ENCODE measurements at places on chromosomes 11 and 22.

DNA sequence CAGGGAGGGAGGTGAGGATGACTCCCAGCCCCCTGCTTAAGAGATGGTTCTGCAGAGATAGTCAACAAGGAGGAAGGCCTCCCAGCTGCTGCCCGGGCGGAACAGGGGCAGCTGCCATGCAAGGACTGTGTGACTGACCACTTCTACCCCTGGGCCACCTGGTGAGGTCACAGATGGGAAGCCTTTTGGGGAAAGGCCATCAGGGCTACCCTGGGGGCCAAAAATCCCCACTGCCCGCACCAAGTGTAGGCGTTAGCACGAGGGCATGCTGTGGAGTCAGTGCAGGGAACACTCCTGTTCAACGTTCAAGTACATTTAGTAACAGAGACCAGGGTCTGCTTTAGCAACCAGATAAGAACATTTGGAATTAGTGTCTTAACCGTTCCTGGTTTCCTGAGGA lies 372.9 kb downstream of the BRD1 start:
- DNase-seq, result no peak

- no peak for DNase-seq
Observed at GRCh38 chr11:17894929-17895658, 117.8 kb downstream of the SERGEF start.

DNA sequence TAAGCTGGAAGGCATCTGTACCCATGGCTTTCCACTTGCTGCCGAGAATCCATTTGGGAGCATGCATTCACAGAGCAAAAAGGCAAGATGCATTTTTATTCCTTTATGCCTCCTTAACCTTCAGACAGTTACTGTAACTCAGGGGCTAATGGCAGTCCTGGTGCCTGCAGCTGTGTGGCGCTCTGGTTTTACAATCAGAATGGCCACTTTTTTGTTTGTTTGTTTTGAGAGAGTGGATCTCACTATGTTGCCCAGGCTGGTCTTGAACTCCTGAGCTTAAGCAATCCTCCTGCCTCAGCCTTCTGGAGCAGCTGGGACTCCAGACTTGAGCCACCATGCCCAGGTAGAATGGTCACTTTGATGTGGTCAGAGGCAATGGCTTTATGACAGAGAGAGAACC lies 101.8 kb downstream of the NAV2 start:
- DNase-seq, result no peak

DNA sequence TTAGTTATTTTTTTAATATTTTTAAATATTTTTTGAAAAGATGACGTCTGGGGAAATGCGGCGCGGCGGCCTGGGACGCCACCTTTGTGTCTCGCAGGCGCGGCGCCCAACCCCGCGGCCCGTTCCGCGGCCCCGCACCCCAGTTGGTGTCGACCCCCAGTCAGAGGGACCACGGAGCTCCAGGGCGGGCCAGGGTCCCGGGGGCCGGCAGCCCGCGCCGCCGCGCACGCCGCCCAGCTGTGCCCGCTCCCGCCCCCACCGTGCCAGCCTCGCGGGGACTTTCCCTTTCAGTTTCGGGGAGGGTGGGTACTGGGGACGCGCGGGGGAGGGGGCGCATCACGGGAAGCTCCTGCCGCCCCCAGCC lies 1.6 kb downstream of the CCND1 start:
- DNase-seq, result no peak

DNA sequence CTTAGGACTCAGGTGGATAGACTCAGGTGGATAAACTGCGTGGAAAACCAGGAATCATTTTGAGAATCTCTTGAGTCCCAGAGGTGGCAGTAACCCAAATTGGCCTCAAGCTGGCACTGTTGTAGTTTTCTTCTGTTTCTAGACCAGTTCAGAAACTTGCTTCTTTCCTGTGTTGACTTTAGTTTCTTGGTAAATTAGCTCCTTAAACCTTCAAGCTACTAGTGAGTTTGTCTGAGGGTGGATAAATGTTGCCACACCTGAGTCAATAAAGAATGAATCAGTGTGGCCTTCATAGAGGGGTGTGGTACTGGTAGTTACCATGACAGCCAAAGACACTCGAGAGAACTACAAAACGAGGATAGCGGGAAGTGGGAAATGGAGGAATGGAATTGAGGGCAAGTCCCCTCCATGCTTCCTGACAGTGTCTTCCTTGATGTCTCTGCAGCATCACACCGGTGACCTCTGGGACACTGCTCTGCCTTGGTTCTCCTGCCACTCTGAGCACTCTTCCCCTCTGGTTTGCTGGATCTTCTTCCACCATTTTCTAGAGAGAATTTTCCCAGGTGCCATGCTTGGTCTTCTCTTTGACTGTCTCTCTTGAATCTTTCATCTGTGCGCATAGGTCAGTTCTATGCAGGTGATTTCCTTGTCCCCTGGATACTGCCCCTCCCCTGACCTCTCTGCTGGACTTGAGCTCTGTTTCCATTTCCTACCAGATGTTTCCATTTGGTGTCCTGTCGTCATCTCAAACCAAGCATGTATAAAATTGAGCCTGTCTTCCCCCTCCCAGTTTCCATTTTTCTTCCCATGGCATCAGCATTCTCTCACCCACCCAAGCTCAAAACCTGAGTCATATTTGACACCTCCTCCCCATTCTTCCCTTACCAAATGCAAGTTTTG lies 7.2 kb downstream of the POLD4 start:
- DNase-seq, result peak; percentile 22

DNA sequence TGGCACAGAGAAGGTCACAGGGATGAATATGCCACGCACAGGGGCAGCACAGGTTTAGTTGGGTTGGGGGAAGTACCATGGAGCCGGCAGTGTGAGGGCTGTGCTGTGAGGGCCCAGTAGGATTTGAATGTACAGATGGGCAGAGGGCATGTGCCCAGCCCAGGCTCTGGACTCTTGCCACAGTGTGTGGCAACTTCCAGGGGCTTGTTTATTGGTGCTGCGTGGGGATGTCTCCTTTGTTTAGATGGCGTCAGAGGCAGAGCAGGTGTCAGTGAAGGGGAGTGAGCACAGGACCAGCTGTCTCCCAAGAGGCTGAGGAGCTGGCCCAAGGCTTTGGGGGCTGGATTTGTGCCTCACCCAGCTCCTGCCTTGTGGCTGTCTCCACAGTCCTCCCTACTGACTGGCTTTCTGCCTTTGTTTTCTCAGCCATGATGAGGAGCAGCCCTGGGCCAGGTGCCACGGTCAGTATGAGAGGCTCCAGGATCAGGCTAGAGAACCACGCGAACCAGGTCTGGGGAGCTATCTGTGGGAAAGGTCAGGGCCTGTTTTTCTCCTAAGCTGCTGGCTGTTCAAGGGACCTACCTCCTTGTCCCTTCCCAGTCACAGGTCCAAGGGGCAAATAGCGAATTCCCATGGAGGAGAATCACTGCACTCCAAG lies 21.9 kb downstream of the SUN2 start:
- no peak for DNase-seq

GRCh38 chr11:13237761-13238160 lies 39.8 kb upstream of the BMAL1 start:
- no peak for DNase-seq
